Dermis microvascular lymphatic vessel endothelial cell (primary cell): ENCODE measurements at places on chromosomes 11 and 22. TPM values are rescaled to one million over a fixed set of nuclear protein-coding genes. Genes with fewer than 3 reads are reported as not detected.

- DNase-seq = no peak
Measured at GRCh38 chr22:48055827-48056226, 1293.4 kb downstream of the TBC1D22A start.

DNA sequence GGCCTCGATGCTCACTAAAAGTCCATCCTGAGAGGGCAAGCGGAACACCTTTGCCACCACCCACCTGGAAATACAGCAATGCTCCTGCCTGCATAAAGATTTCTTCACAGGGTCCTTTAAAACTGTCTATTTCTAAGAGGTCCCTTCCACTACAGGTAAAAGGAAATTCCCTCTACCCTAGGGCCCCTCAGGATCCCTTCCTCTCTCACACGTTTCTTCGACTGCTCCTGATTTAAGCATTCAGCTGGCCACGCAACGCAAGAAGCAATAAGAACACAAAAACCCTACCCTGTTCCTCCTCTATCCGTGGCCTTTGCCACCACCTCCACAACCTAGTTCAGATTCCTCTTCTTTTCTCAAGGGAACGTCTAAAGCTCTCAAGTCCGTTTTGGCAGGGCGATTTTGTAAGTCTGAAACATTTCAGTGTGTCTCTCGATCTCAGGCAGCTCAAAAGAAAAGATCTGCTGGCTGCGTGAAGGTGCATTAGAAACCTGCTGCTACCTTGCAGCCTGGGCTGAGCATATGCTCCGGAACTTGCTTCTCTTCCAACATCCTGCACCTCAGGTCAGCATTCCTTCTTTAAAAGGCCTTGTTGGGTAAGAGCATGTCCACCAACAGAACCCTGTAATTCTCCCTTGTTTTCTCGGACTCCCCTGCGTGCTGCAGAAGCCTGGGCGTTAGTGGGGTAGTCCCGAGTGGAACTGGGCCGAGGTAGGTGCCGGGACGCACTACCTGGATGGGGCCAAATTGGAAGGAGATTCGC lies 1.6 kb downstream of the LGR4 start:
- DNase-seq = no peak

DNA sequence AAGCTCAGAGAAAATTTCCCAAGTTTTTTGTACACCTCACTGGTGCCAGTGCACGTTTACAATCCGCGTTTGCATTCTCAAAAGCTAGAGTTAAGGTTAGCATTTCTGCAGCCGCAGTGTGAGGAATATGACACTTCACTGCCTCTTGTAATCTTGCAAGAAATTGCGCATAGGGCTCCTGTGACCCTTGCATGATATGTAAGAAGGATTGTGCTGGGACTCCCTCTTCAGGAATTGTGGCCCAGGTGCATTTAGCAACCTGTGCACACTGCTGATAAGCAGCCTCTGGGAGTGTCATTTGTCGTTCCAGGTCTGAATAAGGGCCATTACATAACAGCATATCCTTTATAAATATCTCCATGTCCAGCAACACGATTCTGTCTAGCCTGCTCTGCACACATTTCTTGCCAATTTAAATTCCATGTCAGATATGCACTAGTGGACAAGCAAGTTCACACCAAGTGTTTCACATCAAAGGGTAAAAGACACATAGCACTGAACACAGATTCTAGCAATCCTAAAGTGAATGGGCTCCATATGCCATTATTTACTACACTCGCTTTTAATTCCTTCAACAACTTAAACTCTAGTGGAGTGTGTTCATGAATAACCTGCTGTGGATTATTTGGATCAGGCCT lies 69.2 kb upstream of the INCENP start:
- peak; percentile 51 for DNase-seq

DNA sequence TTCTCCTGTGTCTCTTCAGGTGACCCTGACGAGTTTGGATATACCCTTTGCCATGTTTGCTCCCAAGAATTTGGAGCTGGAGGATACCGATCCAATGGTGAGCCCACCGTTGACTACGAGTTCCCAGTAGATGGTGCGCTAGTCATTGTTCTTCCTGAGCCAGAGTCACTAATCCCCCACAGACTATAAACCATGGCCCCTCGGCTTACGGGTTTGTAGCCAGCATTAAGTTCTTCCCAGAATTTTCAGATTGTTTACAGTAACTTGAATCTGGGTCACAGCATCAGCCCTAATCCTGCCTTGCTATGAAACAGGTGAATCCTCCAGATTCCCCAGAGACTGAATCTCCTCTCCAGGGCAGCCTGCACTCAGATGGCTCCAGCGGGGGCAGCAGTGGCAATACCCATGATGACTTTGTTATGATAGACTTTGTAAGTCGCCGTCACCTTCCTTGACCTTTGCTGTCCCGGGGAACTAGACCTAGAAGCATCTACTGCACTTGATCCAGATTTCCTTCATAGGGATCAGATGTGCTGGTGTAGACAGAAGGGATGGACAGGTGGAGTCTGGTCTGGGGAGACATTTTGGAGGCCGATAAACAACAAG lies 31.8 kb downstream of the ARHGAP1 start:
- DNase-seq = no peak

DNA sequence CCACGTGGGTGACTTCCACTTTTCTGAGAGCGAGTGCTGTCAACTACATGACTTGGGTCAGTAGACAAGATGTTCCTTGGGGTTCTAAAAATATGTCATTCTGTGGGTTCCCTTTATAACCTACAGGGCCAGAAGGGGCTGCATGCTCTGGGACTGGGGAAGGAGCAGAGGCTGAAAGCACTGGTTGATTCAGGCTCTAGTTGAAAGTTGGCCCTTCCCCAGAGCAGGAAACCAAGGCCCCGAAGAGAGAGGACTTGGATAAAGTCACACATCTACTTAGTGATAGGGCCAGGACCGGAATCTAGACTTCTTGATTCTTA lies 9.9 kb downstream of the ADAMTS15 start:
- no peak for DNase-seq

DNA sequence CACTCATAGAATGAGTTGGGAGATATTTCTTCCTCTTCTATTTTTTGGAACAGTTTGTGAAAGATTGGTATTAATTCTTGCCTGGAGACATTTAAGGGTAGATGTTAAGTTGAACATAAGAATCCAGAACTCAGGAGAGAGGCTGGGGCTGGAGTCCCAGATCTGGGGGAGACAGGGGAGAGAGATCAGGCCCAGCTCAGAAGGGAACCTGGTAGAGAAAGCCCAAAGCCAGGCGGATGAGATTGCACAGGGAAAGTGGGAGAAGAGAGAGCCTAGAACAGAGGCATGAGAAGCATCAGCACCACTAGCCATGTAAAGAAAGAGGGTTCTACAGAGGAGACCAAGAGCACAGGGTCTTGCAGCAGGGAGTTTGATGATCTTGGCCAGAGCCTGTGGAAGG lies 13.0 kb upstream of the GNAZ start:
- DNase-seq = no peak

GRCh38 chr11:3220521-3221407 lies 2.2 kb upstream of the MRGPRG start:
- no peak for DNase-seq

DNA sequence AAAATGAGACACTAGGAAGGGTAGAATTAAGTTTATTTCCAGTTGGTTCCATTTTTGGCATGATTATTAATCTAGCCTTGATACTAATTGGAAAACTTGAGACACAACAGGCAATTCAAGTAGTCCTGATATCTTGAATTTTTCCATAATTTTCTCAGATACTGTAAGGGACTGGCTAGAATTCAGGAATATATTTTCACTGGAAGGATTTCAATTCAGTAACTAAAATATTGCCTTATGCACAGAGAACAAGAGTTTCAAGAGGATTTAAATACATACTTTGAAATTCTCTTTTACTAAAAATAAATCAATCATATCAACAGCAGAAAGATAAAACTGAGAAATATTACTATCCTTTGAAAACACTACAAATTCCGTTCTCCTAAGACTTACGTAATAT lies 632.9 kb downstream of the LRRC4C start:
- no peak for DNase-seq

GRCh38 chr22:31337178-31337577 lies 9.0 kb downstream of the PATZ1 start:
- no peak for DNase-seq

DNA sequence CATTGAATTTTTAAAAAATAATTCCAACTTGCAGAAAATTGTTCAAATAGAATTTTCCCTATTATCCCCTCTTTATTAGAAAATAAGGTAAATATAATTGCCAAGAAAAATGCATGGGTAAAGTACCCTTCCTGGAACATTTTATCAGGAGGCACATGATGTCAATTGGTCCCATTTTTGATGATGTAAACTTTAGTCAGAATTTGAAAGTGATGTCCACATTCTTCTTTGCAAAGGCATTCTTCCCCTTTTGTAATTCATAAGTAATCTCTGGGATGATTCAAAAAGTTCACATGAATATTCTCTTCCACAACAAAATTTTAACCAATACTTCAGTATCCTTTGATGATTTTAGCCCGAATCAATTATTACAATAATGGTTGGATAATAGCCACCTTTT lies 86.9 kb upstream of the ANO3 start:
- DNase-seq = no peak

DNA sequence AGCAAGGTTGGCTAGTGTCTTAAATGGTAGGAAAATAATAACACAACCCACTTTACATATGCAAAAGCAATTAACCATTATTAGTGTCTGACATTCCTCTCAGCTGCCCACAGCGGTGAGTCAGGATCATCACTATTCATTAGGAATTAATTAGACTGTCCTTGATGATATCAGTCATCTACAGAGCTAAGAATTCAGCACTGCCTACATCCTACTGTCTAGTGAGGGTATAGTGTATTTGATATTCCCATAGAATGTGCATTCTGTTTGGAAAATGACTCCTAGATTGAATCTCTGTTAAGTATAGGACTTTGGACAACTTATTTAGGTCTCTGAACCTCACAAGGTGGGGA lies 82.2 kb downstream of the TEAD1 start:
- no peak for DNase-seq

- no peak for DNase-seq
Measured at GRCh38 chr11:37926772-37927171, 1328.7 kb upstream of the RAG2 start.

GRCh38 chr22:24289114-24289513 lies 18.5 kb downstream of the SPECC1L start:
- no peak for DNase-seq

GRCh38 chr11:74069146-74070046 lies 60.5 kb upstream of the UCP3 start:
- DNase-seq = no peak

DNA sequence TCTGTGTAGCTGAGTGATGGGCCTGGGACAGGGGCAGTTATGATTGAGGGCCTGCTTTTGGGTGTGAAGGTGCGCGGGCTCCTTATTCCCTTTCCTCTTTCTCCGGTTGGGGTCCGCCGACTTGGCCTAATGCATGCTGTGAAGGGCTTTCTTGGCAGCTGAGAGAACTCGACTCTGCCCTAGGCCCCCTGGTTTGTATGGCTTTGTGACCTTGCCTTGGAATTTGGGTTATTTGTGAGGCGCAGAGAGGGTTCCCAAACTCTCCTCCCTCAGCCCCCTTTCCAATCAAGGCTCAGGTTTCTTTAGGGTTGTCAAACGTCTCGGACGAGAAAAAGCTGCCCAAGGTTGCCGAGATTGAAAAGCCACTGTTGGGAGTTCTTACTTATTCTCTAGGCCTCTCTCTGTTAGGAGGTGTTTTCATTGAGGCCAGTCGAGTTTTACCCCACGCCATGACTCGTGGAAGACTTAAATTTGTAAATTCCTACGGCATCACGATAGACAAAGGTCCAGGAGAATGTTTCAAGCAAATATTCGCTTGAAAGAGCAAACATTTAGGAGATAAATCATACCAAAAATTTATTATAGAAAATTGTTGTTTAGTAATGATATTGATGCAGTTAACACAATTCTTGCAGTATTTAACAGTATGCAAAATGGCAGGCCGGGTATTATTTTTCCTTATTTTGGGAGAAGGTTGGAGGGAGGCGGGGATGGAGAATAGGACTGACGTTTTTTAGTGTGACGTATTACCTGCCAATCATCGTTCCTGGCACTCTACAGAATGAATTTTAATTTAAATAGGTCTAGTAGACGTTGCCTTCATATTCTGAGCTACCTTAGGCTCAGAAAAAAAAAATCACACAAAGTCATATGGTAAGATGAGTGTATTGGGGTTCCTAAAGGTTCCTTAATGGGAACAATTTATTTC lies 689 bp downstream of the PDHX start:
- no peak for DNase-seq

- no peak for DNase-seq
Measured at GRCh38 chr22:47042116-47042825, 279.8 kb downstream of the TBC1D22A start.

Gene VSTM5
- total RNA-seq = 0.13 TPM in 2 replicates

Gene TCP11L1
- 9.0 and 9.1 TPM in 2 replicates for total RNA-seq

Gene MS4A15
- total RNA-seq = under 0.01 TPM in 1 of 2 replicates, not detected in the other

Gene WNT7B
- total RNA-seq = not detected in 2 replicates

Gene TRIM51G
- total RNA-seq = not detected in 2 replicates

Gene APOBEC3G
- 3.1 and 6.1 TPM in 2 replicates for total RNA-seq

Gene MMP8
- total RNA-seq = not detected in 2 replicates

Gene KREMEN1
- 0.26 and 0.63 TPM in 2 replicates for total RNA-seq
